ENCODE measurements at places on chromosomes 12 and 14. TPM values are rescaled to one million over a fixed set of nuclear protein-coding genes. Genes with fewer than 3 reads are reported as not detected.

Gene KRT72
- total RNA-seq: not detected

Gene KRT6C
- total RNA-seq: not detected

Gene JPH4
- total RNA-seq: not detected

GRCh38 chr14:20306079-20306423 is 300 bp upstream of the TTC5 start:
- no peak for DNase-seq

- no peak for DNase-seq
Observed at GRCh38 chr12:63021116-63021515, 86.2 kb upstream of the PPM1H start.
